ENCODE measurements at places on chromosomes 4 and X.

DNA sequence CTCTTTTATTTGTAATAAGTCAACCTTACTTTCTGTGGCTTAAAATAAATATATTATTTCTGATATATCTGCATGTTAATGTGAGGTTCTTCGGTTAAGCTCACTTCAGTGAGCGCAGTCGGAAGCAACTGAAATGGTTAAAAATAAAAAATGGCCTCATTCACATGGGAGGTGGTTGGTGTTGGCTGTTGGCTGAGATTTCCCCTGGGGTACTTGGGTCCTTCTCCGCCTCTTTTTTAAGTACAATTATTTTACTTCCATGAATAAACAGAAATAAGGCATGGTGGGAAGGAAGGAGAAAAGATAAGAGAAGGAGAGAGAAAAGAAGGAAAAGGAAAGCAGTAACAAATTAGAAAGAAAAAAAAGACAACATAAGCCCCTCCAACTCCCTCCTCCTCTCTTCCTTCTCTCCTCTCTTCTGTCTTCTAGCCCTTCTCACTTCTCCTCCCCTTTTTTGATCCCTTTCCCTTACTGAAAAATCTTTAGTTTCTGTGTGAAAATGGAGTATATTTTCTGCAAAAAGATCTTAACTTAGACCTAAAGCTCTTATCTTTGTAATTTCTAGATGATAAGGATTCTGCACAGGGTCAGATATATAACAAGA is 19.7 kb upstream of the CXCL3 start:
- DNase-seq = no peak

DNA sequence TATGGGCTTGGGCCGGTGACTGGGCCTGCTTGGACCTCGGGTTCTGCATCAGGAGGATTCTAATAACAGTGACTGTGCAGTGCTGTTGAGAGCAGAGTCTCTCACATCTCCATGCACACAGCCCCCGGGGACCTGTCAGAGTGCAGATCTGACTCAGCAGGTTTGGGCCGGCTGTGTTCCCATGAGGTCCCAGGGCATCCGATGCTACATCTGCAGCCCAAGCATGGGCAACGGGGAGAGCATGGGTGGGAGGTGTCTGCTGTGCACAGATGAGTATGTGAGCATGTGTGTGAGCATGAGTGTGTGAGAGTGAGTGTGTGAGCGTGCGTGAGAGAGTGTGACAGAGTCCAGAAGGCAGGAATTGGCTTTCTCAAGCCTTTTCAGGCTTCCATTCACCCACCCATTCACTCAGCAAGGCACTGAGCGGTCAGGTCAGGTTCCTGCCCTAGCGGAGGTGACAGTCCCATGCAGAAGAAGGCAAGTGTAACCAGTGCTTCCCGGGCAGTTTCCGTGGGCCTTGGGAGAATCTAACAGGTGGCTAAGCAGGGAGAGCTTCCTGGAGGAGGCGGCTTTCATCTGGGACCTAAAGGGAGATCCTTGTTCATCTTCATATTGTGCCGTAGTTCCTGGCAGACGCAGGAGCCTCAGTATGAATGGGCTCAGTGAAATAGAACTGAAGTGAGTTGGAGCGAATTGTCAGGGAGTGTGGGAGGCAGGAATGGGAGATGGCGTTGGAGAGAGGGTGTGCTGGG is 62.6 kb downstream of the SORCS2 start:
- DNase-seq = no peak

GRCh38 chr4:47650584-47651130 is 165.6 kb downstream of the ATP10D start:
- no peak for DNase-seq

- DNase-seq = no peak
Measured at GRCh38 chr4:121669163-121669550, 27.6 kb downstream of the ANXA5 start.

DNA sequence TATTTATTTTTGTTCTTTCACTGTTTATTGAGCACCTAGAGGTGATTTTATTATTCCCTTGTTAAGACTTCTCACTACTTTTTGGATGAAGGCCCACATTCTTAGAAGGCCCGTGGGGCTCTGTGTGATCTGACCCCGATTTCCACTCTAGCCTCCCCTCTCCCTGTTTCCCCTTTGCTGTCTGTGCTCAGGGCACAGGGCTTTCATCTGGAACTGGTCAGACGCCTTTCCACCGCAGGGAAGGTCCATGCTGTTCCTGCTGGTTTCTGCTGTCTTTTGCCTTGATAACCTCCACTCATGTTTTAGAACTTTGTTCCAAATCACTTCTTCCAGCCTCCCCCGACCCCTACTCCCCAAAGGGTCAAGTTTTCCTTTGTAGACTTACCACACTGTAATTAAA is 31.3 kb upstream of the ANAPC4 start:
- no peak for DNase-seq

DNA sequence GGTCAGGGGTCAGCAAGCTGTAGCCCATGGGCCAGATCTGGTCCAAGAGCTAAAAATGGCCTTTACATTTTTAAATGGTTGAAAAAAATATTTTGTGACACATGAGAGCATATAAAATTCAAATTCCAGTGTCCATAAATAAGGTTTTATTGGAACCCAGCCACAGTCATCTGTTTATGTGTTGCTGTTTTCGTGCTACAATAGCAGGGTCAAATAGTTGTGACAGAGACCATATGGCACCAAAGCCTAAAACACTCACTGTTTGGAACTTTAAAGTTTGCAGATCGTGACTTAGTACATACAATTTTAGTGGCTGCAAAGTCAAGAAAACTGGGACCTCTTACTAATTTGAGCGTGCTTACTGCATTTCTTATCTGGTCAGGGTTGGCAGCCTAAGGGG is 29.2 kb downstream of the LAMP2 start:
- DNase-seq = no peak

DNA sequence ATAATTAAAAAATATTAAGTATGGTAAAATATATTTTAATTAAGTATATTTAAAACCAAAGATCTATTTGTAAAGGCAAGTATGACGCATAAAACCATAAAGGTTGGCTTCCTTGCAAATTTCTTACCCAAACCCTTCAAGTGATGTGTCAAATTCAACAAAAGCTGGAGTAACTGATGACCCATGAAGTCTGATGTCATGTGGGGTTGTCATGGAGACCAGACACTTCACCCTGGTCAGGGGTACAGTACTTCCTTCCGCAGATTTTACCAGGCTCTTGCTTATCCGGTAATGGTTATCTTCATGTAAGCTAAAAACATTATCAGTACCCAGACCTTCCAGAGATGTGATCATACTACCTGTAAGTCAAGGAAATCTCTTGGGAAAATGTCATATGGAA is 170.1 kb downstream of the WDFY3 start:
- no peak for DNase-seq

DNA sequence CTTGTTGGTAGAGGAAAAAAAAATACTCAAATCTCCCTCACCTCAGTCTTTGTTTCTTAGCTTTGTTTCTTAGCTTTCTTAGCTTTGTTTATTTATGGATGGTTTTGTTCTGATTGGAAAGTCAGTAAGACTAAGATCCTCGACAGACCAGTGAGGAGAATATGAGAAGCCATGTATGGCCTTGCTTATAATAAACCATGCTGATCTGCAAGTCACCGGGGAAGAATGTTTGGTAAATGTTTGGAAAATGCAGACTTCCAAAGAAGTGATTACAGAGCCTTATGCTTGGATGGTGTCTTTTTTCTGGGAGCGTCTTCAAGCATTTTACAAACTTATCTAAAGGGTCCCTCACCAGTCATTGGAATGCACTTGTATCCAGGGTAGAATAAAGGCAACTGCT is 90.1 kb upstream of the NOCT start:
- DNase-seq = no peak

DNA sequence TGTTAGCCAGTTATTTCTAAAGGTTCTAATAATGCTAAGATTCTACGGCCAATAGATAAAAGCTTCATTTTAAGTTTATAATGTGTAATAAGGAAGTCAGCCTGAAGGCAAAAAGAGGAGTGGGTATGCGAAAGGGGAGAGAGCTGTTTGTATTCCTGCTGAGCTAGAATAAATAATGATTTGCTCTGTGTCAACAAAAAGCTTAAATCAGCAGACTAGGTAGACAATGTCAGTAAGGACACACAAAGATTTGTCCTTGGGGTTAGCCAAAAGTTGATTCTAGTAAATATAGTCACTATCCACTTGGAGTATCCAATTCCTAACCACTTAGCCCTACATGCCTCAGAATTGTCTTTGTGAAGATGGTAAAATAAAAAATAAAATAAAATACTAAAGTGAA is 90.3 kb upstream of the GRIA3 start:
- DNase-seq = no peak

DNA sequence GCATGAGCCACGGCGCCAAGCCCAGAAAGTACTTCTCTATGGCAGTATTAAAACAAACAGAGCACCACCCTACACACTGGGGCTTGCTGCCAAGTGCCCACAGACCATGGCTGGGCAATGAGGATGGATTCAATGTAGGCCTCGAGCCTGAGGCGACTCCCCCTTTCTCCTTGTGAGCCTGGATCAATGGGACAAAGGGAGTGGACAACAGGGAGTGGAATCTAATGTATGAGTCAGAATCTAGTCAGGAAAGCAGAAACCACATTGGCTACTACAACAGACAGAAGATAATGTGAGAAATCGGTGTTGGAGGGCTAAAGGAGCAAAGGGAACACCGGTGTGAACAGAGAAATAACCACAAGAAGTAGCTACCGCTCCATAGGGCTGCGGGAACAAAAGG is 37.7 kb upstream of the OCIAD2 start:
- DNase-seq = no peak

- DNase-seq = no peak
Measured at GRCh38 chrX:56618323-56618722, 54.9 kb downstream of the UBQLN2 start.

DNA sequence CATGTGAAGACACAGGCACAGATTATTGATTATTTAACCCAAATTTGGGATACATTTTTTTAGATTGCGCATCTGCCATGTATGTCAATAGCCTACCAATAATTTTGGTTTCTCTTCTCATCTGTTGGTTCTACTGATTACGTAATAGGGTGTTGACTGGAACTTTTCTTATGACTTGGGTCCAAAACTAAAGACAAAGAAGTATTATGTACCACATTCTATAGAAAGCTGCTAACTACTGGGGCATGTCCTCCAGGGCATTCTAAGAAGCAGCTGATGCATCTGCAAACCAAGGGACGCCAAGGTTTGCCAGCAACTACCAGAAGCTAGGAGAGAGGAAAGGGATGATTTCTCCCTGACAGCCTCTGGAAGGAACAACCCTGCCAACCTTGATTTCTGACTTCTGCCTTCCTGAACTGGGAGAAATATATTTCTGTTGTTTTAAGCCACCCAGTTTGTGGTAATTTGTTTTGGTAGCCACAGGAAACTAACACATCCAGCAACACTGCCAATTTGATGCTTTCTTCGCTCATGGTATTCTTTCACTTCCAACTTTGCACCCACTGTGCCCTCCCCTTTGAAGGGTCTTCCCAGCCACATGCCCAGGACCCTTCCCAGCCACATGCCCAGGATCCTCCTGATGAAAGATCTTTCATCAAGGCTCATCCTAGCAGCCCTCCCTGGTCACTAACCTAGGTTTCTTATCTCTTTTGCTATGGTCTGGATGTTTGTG is 15.9 kb upstream of the TLR1 start:
- DNase-seq = no peak

DNA sequence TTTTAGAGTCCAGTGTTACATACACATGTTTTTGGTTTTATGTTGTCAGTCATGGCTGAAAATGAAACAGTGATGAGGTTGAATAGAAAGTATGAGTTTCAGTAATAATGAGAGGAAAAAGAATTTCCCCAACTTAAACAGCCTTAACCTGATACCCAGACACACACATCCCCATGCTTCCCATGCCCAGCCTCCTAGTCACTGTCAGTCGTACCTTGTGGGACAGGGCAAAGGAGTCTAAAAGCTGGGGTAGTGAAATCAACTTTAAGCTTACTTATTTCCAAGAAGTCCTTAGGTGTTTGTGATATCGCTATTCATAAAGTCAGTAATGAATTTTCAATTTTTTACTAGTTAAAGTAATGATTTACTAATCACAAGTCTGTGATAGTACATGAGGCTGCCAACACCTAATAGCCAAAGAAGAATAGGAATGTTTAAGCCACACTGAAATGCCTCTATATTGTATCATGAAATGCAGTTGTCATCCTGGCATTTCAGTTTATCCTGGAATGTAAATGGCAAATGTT is 24.3 kb upstream of the GPR34 start:
- no peak for DNase-seq

- no peak for DNase-seq
Measured at GRCh38 chr4:139712882-139713281, 47.3 kb downstream of the MGST2 start.

GRCh38 chr4:167873496-167873895 is 218.8 kb upstream of the ANXA10 start:
- DNase-seq = no peak
